ENCODE measurements at places on chromosomes 4 and X. TPM values are rescaled to one million over a fixed set of nuclear protein-coding genes. Genes with fewer than 3 reads are reported as not detected.

Gene DNAAF6
- polyA plus RNA-seq: not detected

Gene CAPN6
- polyA plus RNA-seq: 0.11 TPM

Gene SCRG1
- polyA plus RNA-seq: 19.4 TPM

Gene SEPTIN11
- polyA plus RNA-seq: 486 TPM

Gene EFNB1
- not detected for polyA plus RNA-seq

Gene DDIT4L
- 1.8 TPM for polyA plus RNA-seq

Gene TSPAN5
- 66.0 TPM for polyA plus RNA-seq

Gene MGAT4D
- not detected for polyA plus RNA-seq

Gene FAM9B
- not detected for polyA plus RNA-seq

Gene PLAC1
- not detected for polyA plus RNA-seq

Gene PWWP3B
- polyA plus RNA-seq: 3.8 TPM

Gene CPLX1
- 6.8 TPM for polyA plus RNA-seq

Gene RNF212
- 0.39 TPM for polyA plus RNA-seq

Gene GTPBP6
- 0.92 TPM for polyA plus RNA-seq

Gene BMP3
- polyA plus RNA-seq: 1.0 TPM

Gene TLR3
- 0.91 TPM for polyA plus RNA-seq

Gene MPC1L
- not detected for polyA plus RNA-seq

Gene UGT8
- polyA plus RNA-seq: 15.4 TPM

Gene REELD1
- not detected for polyA plus RNA-seq
